ENCODE measurements at places on chromosomes 11 and 22.

DNA sequence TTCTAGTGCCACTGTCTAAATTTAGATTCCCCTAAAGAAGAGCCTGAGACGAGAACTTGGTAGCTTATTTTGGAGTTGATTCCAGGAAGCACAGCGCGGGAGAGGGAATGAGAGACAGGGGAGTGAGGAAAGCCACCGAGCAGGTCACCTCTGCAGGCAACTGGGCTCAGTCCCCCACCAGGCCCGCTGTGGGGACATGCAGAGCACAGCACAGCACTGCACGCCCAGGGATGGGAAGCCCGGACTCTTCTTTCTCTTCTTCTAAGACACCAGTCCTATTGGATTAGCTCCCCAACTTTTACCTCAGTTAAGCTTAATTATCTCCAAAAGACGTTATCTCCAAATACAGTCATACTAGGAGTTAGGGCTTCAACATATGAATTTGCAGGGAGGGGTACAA, 28.7 kb downstream of the RBX1 start:
- no peak for DNase-seq

GRCh38 chr11:86171627-86172026, 72.9 kb upstream of the EED start:
- no peak for DNase-seq

- peak; percentile 40 for DNase-seq
These were observed 26.9 kb downstream of the POLR3H start for GRCh38 chr22:41517172-41518047.

DNA sequence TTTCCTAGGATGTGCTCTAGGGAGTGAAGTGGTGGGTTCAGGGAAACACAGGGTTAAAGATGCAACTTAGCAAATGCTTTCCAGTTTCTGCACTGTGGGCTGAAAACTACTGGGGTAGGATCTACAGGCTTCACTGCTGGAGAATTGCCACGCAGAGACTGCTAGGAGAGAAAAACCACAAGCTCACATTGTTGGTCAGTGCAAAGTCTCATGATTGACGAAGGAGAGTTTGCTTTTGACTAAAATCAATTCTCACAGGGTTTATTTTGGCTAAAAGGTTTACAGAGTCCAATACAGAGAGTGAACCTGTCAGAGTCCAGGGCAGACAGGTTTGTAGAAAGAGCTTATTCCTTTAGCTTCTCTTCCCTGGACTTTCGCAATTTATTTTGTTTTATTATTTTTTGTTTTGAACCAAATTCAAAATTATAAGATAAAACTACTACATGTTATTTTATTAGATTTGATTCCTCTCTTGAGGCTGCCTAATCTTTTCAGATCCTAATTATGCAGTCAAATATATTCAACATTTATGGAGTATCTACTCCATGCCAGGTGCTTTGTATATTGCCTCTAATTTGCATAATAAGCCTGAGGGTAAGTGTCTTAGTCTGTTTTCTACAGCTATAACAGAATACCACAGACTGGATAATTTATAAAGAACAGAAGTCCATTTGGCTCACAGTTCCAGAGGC, 64.7 kb downstream of the MTNR1B start:
- no peak for DNase-seq

DNA sequence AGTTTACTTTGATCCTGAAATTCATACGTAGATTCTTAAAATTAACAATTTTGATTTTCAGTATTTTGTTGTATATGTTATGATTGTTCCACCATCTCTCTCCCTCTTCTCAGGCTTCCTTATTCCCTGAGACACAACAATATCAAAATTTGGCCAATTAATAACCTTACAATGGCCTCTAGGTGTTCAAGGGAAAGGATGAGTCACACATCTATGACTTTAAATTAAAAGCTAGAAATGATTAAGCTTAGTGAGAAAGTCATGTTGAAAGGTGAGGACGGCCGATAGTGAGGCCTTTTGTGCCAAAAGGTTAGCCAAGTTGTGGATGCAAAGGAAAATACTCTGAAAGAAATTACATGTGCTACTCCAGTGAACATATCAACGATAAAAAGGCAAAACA, 5.5 kb upstream of the OR52J3 start:
- no peak for DNase-seq

DNA sequence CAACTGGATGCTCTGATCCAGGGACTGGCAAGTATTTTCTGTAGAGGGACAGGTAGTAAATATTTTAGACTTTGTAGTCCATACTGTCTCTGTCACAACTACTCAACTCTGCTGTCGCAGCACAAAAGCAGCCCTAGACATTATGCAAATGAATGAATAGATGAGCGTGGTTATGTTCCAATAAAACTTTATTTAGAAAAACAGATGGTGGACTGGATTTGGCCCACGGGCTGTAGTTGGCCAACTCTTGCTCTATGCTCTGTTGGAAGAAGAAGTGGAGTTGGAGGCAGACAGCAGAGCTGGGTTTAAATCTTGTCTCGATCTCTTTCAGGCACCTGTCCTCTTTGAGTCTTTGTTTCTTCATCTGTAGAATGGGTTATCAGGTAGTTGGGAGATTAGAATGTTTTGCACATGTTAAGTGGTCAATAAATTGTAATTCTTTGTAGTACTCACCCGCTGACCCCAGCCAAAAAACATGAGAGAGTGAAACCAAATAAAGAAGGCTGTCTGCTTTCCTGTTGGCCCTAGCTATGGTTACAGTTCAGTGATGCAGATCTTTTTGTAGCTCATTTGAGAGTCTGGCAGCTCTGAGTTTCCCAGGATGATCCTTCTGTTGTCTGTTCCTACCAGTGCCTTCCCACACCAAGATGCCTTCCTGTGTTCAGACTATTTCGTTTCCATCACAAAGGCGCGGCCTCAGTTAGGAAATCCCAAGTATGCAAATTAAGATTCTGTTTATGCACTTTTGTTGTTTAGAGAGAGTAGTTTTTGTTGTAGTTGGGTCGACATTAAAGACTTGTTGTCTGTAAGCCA, 198.1 kb upstream of the SEZ6L start:
- DNase-seq, result no peak

- no peak for DNase-seq
These were observed 49.6 kb downstream of the NUP98 start for GRCh38 chr11:3747704-3748103.

DNA sequence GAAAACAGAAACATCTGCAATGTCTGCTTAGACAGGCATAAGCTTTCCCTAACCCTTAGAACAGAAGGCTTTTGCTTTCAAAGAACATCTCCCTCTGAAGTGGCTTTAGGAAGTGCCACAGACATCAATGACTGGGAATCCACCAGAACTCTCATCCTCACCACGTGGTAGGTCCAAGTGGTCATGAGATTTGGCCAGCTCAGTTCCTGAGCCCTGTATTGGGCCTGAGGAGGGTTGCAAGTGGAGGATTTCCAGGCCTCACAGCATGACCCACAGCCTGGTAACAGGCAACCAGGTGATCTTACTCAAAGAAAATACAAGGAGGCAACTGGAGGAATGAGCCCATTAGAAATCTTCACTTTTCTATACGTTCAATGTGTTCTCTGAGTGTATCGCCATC, 1.6 kb downstream of the CASP1 start:
- DNase-seq, result no peak

DNA sequence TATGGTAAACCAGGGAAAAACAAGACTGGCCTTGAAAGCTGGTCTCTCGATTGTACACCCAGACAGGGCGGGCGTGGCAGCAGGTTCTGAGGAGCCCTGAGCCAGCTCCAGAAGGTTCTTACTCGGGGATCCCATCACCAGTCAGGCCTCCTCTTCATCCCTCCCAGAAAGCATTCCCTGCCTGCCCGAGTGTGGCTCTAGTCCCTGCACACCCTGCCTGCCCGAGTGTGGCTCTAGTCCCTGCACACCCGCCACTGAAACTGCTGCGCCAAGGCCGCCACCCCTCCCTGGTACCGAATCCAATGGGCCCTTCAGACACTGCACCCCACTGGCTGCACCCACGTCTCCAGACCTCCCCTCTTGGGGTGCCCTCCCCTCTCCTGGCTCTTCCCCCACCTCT, 30.1 kb downstream of the KIAA0930 start:
- no peak for DNase-seq

DNA sequence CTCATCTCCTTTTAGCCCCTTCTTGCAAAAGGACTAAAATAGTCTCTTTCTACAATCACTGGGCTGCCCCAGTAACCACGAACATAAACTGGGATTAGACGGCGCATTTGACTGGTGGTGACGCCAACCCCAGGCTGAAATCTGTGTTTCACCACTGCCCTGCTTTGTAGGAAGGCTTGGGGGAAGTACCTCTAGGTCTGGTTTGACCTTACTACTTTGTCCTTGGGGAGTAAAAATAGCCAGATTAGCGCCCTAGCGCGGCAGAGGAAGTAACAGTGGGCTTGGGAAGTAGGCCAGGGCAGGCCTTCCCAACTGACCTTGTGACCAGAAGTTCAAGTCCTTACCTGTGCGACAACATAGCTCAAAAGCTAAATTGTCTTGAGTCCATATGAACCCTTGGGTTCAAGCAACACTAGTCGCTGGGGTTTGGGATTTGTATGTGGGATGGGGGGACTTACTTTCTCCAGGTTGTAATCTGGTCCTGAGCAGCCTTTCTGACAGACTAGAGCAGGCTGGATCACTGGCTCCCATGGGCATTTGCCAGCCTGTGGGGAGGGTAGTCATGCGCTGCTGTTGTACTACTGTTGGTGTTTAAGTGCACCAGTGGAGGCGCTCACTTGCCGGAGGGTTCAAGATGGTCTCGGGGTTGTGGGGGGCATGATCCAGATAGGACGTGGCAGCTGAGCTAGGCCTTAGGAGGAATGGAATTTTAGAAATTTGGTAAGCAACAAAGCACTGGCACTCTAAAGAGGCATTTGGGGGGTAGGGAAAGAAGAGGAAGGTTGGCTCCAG, 953 bp upstream of the PACS1 start:
- peak; percentile 36 for DNase-seq

DNA sequence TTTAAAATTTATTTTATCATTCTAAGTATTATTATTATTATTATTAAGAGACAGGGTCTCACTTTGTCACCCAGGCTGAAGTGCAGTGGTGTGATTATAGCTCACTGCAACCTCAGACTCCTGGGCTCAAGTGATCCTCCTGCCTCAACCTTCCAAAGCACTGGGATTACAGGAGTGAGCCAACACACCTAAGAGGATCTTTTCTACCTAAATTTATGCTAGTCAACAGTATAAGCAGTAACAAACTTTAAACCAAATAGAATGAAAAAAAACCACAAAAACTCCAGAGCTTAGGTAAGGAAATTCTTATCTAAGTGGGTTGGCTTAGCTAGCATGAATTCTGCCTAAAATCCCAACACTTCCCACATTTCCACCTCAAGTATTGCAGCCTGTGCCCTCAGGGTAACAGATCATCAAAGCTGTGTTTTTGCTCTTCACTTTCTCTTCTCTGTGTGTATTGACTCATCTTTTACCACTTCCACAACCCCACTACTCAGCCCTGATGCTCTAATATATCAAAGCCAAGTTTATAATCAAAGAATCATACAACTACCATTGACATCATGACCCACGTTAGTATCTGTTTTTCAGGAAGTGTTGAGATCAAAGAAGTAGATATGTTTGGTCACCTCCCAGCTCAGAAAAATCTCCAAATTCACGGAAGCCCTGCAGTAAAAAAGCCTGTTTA, 93.7 kb upstream of the SPON1 start:
- DNase-seq, result no peak

DNA sequence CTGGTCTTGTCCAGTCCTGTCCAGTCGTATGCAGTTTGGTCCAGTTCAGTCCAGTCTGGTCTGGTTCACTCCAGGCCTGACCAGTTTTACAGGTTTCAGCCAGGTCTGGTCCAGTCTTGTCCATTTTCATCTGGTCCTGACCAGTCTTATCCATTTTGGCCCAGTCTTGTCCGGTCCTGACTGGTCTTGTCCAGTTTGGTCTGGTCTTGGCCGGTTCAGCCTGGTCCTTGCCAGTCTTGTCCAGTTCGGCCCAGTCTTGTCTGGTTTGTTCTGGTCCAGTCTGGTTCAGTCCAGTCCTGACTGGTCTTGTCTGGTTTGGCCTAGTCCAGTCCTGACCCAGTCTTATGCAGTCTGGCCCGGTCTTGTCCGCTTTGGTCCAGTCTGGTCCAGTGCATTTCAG, 380.2 kb downstream of the OR4C45 start:
- no peak for DNase-seq
